Nucleus accumbens (tissue), 56 donors: ENCODE measurements at places on chromosomes 1 and 21.
A peak's percentile ranks its signal among the peaks of the same experiment; 100 is the strongest.

- no peak for DNase-seq
Measured at GRCh38 chr1:247243524-247244137, 12.2 kb upstream of the VN1R5 start.

DNA sequence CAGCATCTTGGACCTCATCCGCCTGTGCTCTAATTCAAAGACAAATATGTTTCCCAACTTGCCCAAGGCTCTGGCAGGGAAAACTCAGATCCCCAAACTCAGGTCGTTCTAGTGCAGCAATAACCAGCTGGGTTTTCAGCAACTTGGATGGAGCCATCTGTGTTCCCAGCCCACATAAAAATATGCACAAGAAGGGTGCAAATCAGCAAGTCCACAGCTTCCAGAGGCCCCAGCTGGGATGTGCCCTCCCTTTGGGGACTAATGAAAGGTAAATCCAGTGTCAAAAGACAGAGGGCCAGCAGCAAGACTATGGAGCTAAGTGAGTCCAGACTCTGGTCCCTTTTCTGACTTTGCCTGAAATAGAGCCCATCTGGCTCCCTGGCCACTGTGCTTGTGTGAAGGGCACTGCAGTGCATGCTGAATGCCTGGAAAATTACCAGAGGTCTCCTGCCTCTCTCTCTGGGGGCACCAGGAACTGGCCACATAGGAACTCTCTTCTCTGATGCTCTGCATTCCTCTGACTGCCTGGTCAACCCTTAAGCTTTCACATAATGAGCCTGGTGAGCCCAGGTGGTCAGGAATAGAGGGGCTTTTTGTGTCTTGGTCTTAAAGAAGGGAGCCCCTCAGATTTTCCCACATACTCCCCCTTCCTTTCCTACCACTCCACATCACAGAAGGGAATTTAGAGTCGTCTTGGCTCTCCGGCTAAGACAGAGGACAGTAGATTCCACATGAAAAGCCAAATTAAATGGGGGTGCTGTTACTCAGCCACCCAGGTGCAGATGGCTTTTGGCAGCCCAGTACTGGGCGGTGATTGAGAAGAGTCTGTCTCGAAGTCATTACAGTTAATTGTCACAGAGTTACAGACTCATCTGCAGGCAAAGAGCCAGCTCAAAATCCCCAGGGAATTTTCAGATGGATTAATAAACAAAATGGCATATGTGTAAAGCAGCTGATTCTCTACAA is 88.1 kb upstream of the C1orf21 start:
- peak; percentile 37 for DNase-seq

- DNase-seq, result no peak
Measured at GRCh38 chr1:54703471-54703870, 12.2 kb upstream of the TTC4 start.

GRCh38 chr1:225890346-225891228 is 1.6 kb upstream of the LEFTY1 start:
- DNase-seq, result no peak
